Left renal pelvis (tissue), 4 donors: ENCODE measurements at places on chromosomes 4 and X. TPM values are rescaled to one million over a fixed set of nuclear protein-coding genes. Genes with fewer than 3 reads are reported as not detected.

CPZ gene
- 26.8 TPM for polyA plus RNA-seq

GLA gene
- 32.0 TPM for polyA plus RNA-seq

PPP2R3B gene
- 37.3 TPM for polyA plus RNA-seq

SOWAHB gene
- polyA plus RNA-seq: 4.3 TPM

OTUD6A gene
- polyA plus RNA-seq: not detected

C4orf54 gene
- 0.72 TPM for polyA plus RNA-seq

NDNF gene
- polyA plus RNA-seq: 326 TPM

IL1RAPL1 gene
- polyA plus RNA-seq: 2.5 TPM

SHISA3 gene
- polyA plus RNA-seq: 92.1 TPM

GAGE12E gene
- polyA plus RNA-seq: not detected

SATL1 gene
- polyA plus RNA-seq: 0.73 TPM

MAP3K15 gene
- 4.4 TPM for polyA plus RNA-seq

DIAPH2 gene
- 9.2 TPM for polyA plus RNA-seq

EDNRA gene
- 79.8 TPM for polyA plus RNA-seq

AVPR2 gene
- polyA plus RNA-seq: 0.15 TPM

ZAR1 gene
- polyA plus RNA-seq: not detected

MAGEA8 gene
- 0.24 TPM for polyA plus RNA-seq

RASSF6 gene
- polyA plus RNA-seq: 0.25 TPM

FREM3 gene
- polyA plus RNA-seq: 0.10 TPM

CT45A1 gene
- polyA plus RNA-seq: not detected

F11 gene
- polyA plus RNA-seq: 4.3 TPM

USP51 gene
- polyA plus RNA-seq: 13.1 TPM

VCX2 gene
- not detected for polyA plus RNA-seq

ABRAXAS1 gene
- 28.0 TPM for polyA plus RNA-seq

PNMA5 gene
- not detected for polyA plus RNA-seq

ERVMER34-1 gene
- 4.7 TPM for polyA plus RNA-seq

RAB39B gene
- 3.0 TPM for polyA plus RNA-seq

EMCN gene
- 189 TPM for polyA plus RNA-seq

GDI1 gene
- 154 TPM for polyA plus RNA-seq

ETNPPL gene
- polyA plus RNA-seq: 0.23 TPM

ELK1 gene
- polyA plus RNA-seq: 35.8 TPM

SPANXN4 gene
- polyA plus RNA-seq: not detected

AFAP1 gene
- polyA plus RNA-seq: 25.0 TPM

SPANXD gene
- polyA plus RNA-seq: not detected

NPY1R gene
- polyA plus RNA-seq: 3.0 TPM

STARD8 gene
- polyA plus RNA-seq: 11.4 TPM

PPP1R3F gene
- 4.8 TPM for polyA plus RNA-seq

STAG2 gene
- 93.5 TPM for polyA plus RNA-seq

GLOD5 gene
- not detected for polyA plus RNA-seq
